ENCODE measurements at places on chromosomes 1 and 21.
A peak's percentile ranks its signal among the peaks of the same experiment; 100 is the strongest.

GRCh38 chr1:10601342-10602070 lies 126.8 kb downstream of the PEX14 start:
- no peak for DNase-seq

DNA sequence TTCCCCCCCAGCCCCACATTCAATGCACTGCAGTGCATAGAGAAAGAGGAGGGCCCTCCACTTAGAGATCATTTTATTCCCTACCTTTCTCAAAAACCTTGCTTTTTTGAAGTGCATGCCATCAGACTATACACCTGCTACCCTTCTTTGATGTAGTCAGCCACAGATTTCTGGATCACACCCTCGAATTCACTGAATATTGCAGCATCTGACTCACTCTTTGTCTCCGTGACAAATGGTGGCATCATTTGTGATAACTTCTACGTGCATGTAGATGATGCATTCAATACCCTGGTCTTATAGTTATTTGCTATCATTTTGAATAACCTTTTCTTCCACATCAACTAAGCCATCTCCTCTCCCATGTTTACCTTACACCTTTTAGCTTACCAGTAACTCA lies 310.3 kb upstream of the SGIP1 start:
- no peak for DNase-seq

DNA sequence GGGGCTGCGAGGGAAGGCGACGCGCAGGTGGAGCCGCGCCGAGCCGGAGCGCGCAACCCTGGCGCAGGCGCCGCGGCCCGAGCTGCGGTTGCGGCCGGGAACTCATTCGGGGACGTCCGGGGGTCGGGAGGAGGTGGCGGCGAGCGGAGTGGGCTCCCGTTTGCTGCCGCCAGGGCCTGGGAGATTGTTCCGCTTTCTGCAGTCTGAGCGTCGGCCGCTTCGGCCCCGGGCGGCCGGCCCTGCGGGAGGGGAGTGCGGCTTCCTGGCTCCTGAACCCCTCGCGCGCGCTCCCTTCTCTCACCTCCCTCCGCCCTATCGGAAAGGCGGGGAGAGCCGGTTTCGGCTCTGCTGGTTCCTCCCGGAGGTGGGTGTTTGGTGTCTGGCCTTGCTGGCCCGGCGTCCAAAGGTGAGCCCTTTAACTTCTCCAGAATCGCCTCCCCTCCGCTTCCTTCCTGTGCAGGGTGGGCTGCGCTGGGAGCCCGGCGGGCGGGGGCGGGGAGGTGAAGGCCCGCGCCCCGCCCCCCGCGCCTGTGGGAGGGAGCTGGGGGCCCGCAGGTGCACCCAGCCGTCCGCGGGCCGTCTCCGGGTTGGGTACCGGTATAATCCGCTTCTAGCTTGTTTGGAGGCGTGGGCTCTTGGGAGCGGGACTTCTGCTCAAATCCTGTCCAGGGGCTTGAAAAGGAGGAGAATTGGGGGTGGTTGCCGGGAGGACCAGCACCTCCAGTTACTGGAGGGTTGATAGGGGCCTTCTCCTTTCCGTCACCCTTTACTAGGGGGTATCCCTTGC lies 683 bp downstream of the LRRC8D start:
- peak; percentile 24 for DNase-seq

DNA sequence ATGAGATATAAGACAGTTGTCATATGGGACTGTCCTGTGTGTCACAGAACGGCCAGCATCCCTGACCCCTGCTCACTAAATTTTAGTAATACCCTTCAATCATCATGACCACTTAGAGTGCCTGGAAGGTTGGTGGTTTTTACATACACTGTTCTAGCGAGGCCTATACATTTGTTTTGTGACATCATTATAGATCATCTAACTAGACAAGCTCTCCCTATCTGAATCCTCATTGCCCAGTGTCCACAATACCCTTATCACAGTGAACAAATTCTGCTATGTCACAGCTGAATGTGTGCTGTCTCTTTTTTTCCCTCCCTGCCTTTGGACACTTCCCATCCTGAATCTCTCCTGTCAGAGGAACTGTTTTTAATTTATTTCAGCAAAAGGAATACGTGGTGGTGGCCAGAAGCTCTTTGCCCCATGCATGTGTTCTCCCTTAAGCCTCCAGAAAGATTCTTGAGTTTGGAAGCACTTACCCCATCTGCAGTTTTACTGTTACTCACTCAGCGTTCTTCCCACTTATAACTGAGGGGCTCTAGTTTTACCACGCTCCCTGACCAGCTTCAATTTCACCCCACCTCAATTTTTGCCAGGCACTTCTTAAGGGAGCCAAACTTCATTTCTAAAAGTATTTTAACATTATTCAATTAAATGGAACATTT lies 70.3 kb downstream of the OLFML2B start:
- no peak for DNase-seq

GRCh38 chr1:103180660-103181059 lies 72.3 kb upstream of the COL11A1 start:
- peak; percentile 71 for DNase-seq
